ENCODE measurements at places on chromosomes 11 and 22.

GRCh38 chr11:32231909-32232493 is 141.1 kb downstream of the RCN1 start:
- DNase-seq = peak; percentile 43

- DNase-seq = no peak
Measured at GRCh38 chr11:78234006-78234405, 45.3 kb downstream of the USP35 start.

DNA sequence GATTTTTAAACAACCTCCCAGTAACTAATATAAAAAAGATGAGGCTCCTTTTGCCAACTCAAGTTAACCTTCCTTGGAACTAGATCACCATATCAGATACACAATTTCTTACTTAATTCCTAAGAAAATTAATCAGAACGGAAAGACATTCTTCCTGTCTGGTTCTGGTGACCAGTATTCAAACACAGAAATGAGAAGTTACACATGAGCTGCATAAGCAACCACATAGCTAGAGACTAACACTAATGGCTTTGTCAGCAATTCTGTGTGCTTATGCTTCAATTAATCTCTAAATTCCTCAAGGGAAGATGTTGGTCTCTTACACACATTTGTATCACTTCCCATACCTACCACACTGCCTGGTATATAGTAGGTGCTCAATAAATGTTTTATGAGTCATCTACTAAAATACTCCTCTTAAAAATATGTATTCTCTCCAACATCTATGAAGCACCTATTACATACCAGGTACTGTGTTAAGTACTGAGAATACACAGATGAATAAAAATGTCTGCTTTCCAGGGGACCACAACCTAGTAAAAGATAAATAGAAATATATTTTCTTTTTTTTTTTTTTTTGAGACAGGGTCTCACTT is 54.5 kb downstream of the GAB2 start:
- DNase-seq = peak; percentile 87

GRCh38 chr11:57635246-57635645 is 14.5 kb downstream of the YPEL4 start:
- no peak for DNase-seq

GRCh38 chr11:47337229-47337924 is 15.1 kb downstream of the MYBPC3 start:
- no peak for DNase-seq

GRCh38 chr22:30195245-30196140 is 51.1 kb downstream of the LIF start:
- peak; percentile 18 for DNase-seq

- peak; percentile 8 for DNase-seq
Measured at GRCh38 chr11:44408711-44409470, 99.0 kb upstream of the ALX4 start.

DNA sequence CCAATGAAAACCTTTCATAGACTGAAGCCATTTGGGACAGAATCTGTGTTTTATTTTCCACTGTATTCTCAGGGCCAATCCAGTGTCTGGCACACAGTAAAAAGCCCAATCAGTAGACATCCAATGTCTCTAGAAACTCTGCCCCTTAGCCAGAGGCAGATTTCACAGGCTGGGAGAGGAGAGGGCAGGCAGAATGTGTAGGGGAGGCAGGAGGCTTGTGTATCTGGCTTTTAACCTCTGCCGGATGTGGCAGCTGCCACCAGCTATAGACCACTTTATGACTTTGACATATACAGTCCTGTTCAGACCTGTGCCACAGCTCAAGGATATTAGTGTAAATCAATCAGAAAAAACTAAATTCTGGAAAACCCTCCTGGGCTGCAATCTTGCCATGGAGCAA is 4.4 kb downstream of the EXPH5 start:
- DNase-seq = no peak

GRCh38 chr11:97703851-97704250 is 1314.0 kb downstream of the JRKL start:
- no peak for DNase-seq

All from suppressor macrophage (primary cell).